NCI-H187 (cell line): ENCODE measurements at places on chromosomes 13 and 19.
A peak's percentile ranks its signal among the peaks of the same experiment; 100 is the strongest.

DNA sequence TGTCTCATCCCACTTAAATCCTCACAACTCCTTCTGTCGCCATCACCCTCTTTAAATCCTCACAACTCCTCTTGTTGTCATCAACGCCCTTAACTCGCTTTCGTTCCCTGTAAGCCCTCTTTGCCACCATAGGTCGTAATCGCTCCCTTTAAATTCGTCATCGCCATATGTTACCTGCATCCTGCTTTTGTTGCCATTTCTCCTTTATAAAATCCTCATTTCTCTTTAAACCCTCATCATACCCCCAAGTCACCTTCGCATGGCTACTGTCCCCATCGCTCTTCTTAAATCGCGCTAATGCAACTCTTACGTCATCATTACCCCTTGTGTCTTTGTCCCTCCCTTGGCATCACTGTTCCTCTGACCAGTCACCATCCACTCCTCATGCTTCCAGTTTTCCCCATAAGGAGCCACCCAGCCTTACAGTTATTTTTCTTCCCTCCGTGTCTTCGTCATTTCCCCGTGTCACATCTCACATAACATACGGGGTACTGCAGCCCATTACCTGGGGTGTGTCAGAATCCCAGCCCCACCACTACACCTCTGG lies 539 bp downstream of the PLD3 start:
- no peak for DNase-seq

DNA sequence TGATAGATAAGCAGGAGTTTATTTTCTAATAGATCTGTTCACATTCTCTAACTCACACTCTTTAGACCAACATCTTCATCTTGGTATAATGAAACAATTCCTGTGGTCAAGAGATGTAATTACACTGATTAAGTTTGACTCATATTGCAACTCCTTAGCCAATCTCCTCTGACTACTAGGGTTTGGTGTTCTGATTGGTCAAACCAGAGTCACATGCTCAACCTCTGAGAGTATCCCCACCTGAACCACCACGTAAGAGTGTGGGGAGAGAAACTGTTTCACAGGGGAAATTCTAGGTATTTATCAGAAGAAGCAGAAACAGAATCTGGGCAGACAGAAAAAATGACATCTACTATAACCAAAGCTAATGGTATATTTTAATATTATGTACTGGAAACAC lies 42.4 kb downstream of the UQCRFS1 start:
- DNase-seq = no peak

DNA sequence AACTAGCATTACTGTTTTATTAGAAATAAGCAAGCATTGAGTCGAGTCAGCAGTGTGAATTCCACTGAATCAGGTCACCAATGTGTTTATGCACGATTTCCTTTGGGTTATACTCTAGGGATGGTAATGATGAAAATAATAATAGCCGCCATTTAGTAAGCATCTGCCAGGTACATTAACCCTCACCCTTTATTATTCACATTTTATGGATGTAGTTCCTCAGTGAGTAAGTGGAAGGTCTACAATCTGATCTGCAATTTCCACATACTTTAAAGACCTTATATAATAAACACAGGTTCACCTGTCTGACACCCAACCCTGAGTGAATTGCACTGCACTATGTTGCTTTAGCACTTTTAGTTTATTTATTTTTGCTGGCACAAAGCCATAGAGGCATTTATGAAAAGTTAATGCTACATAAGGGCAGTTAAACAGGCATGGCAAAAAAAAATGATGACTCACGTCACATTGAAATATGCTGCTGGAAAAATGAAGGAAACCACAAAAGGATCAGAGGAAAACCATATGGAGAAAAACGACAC lies 122.4 kb downstream of the TRPC4 start:
- DNase-seq = peak; percentile 40

DNA sequence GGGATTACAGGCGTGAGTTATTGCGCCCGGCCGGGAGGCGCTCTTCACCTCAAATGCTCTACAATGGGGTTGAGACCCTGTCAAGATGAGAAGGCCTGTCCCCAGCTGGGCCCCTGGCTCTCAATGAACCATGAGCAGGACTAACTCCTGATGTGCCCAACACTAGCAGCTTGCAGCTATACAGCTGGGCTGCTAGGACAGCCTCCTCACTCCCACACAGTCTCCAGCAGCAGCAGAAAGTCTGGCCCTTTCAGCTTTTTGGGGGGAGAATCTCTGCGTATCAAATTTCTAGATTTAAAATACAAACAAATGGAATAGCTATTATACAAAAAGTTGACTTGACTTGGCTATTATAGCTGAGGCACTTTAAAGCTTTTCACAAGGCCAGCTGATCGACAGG lies 30.2 kb downstream of the TMTC4 start:
- DNase-seq = peak; percentile 12

GRCh38 chr13:40220299-40220935 lies 446.0 kb downstream of the FOXO1 start:
- DNase-seq = no peak

GRCh38 chr19:15394426-15394825 lies 14.8 kb upstream of the AKAP8 start:
- no peak for DNase-seq

- no peak for DNase-seq
Measured at GRCh38 chr13:91099877-91100276, 247.6 kb upstream of the MIR17HG start.

DNA sequence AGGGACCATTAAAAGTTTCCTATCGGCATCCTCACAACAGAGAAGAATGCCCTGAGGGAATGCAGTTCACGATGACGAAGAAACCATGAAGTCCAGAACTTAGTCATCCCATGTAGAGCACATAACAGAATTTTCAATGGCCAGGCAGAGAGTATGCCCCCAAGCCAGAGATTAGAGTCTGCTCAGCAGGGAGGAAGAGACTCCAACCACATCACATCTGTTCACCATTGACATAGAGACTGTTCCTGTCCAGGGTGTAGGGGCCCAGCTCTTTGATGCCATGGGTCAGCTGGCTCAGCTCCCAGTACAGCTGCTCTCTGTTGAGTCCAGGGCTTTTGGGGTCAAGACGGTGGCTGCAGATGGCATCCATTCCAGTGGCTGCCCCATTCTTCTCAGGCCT lies 68.2 kb downstream of the MBD3L1 start:
- DNase-seq = no peak

DNA sequence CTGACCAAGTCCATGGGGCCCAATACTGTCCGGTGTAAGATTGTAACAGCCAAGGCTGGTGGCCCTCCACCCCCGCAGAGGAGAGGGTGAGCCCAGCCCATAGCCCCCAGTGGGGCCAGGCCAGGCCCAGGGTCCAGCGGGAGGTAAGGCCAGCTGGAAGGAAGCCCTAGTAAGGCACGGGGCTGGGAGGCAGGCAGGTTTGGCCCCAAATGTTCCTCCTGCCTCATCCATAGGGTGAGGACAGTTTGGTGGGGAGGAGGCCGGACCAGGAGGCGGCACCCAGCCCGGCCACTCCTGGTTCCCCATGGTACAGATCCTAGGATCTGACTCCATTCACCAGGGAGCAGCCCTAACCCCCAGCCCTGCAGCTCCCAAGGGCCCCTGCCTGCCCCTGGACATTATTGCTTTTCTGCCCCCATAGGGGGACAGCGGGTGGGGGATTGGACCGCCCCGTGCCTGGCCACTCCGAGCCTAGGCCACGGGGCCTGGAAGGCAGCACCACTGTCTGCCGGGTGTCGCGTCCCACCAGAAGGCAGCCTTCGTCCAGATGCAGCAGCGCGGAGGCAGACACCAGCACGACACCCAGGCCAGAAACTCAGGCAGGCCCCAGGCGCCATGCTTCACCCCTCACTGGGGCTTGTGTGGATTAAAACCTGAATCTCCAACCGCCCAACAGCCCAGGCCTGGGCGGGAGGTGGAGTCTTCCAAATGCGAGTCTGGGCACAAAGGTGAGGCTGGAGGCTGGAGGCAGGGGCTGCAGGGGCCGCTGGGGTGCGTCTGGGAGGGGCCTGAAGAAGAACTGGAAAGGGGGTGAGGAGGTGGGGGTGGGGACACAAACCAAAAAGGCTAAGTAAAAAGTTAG lies 6.7 kb upstream of the CCNP start:
- DNase-seq = no peak

GRCh38 chr13:18212873-18213272 lies 968.8 kb downstream of the TUBA3C start:
- DNase-seq = no peak

- no peak for DNase-seq
Measured at GRCh38 chr19:17335575-17335974, 920 bp upstream of the ANO8 start.

GRCh38 chr19:50465986-50466705 lies 10.2 kb upstream of the EMC10 start:
- no peak for DNase-seq

GRCh38 chr13:112160558-112160957 lies 93.6 kb downstream of the SOX1 start:
- DNase-seq = no peak

GRCh38 chr13:23146811-23147625 lies 33.8 kb upstream of the SGCG start:
- no peak for DNase-seq

- DNase-seq = no peak
Measured at GRCh38 chr19:50667759-50668231, 18.6 kb downstream of the C19orf81 start.

GRCh38 chr19:33960566-33960965 lies 163.9 kb downstream of the KCTD15 start:
- DNase-seq = no peak

DNA sequence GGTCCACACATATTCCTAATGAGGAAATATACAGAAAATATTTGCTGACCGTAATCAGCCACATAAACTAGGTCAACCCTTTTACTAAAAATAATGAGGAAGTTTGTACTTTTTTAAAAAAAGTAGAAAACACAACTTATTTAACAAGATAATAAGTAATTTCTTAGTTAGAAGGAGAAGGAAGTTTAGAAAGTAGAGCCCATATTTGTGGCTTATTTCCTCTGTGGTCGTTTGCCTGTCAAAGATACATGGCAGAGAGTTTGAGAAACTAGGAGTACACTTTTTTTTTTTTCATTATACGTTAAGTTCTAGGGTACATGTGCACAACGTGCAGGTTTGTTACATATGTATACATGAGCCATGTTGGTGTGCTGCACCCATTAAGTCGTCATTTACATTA lies 1205.2 kb upstream of the MIR17HG start:
- no peak for DNase-seq

GRCh38 chr13:52411629-52412028 lies 5.7 kb upstream of the THSD1 start:
- DNase-seq = no peak

DNA sequence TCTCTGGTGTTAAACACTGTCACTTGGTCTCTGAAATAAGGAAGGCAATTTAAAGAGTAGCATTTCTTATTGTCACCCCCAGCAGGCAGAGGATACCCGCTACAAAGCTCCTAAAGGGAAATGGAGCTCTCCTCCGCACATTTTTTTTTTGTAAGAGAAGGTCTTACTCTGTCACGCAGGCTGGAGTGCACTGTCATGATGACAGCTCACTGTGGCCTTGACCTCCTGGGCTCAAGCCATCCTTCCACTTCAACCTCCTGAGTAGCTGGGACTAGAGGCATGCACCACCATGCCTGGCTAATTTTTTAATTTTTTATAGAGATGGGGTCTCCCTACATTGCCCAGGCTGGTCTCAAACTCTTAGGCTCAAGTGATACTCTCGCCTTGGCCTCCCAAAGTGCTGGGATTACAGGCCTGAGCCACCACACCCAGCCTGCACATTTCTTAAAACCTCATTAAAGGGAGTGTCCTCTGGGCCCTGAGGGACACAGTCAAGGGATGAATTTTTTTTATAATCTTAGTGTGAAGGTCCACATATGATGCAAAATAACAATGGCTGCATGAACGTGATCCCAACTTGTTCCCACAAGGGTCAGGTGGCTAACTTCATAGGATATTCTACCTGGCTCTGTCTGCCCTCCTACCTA lies 32.1 kb downstream of the SLC25A30 start:
- no peak for DNase-seq

- no peak for DNase-seq
Measured at GRCh38 chr13:60925686-60926085, 490.0 kb downstream of the PCDH20 start.

DNA sequence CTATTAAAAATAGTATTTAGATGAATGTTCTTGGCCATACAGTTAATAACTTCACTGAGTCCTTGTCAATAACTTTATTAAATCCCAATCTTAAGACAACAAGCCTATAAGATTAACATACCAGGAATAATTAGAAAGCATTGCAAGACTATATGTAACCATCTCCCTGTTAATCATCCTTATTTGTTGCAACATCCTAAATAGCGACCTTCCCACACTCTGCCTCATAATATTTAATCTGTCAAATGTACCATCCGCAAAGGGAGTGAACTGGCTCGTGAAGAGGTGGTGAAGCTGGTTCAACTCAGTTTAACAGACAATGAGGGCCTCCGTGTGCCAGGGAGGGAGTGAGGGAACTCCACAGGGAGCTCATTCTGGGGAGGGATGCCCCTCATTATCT lies 33.9 kb downstream of the KL start:
- DNase-seq = no peak

DNA sequence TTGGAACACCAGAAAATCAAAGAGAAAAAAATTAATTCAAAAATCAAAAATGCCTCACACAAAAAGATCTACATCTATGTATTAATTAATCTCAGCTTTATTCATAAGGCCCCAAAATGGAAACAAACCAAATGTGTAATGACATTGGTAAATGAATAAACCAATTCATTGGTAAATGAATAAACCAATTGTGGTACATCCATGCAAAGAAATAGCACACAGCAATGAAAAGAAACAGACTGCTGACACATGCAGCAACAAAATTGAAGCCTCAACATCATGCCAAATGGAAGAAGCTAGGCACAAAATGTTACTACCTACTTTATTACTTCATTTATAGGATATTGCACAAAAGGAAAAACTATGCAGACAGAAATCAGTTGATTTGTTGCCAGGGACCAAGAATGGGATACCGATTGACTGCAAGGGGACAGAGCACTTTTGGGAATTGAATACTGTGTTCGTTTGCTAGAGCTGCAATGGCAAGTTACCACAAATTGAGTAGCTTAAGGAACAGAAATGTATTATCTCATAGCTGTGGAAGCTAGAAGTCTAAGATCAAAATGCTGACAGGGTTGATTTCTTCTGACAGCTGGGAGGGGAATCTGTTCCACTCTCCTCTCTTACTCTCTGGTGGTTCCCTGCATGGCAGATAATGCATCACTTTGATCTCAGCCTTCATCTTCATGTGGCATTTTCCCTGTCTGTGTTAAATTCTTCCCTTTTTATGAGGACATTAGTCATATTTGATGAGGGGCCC lies 252.8 kb downstream of the RFC3 start:
- no peak for DNase-seq

- DNase-seq = no peak
Measured at GRCh38 chr19:7771072-7771471, 8.0 kb downstream of the CLEC4M start.

DNA sequence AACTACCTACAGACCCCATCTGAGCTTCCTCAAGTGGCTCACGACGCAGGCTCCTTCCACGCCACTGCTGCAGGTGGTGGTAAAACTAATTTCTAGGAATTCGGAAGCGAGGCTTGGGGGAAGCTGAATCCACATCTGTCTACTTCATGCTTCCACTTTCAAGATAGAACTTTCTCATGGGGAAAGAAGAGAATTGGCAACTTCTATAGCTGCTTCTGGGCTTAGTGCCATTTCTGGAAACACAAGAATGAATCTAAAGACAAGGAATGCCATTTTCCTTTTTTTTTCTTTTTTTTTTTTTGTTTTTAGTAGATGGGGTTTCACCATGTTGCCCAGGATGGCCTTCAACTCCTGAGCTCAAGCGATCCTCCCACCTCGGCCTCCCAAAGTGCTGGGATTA lies 2.8 kb upstream of the NLRP12 start:
- DNase-seq = no peak

- DNase-seq = no peak
Measured at GRCh38 chr19:19022380-19022961, 10.8 kb downstream of the SUGP2 start.

GRCh38 chr19:15293781-15294491 lies 38.4 kb downstream of the BRD4 start:
- no peak for DNase-seq
